ENCODE measurements at places on chromosomes 7 and 10.

- no peak for DNase-seq
Observed at GRCh38 chr10:17673471-17674061, 29.6 kb downstream of the STAM start.

- no peak for DNase-seq
Observed at GRCh38 chr10:103592186-103593021, 98.9 kb downstream of the NEURL1 start.

GRCh38 chr7:12322903-12323300 lies 80.8 kb downstream of the VWDE start:
- DNase-seq, result no peak

- no peak for DNase-seq
Observed at GRCh38 chr10:32163071-32163761, 107.0 kb upstream of the KIF5B start.

DNA sequence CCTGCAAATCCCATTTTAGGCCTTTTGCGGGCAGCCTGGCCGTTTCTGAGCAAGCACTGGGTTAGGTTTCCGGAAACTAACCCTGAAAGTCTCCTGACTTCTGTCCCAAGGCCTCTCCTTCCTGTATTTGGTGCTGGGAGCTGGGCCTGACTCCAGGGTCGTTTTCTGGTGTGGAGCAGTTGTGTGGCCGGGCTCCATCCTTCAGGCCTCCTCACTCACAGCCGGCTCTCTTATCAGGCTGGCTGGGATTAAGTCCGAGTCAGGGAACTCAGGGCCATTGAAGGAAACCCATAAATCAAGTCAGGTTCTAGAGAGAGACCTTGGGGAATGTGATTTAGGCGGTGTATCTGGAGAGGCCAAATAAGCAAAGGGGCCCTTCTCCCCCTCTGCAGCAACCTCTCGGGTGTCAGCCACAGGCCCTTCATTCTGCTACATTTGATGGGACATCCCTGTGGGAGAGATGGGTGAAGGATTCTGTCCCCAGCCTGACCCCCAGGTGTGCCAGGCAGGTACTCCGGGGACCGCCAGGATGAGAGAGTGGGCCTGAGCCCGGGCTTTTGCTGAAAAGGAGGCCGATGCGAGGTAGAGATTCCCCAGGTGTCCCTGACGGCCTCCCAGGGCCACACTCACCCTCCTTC lies 3.3 kb downstream of the GATA3 start:
- no peak for DNase-seq

- DNase-seq, result peak; percentile 83
Observed at GRCh38 chr10:79070606-79071395, 2.0 kb downstream of the ZMIZ1 start.

GRCh38 chr7:158406801-158407200 lies 180.8 kb downstream of the PTPRN2 start:
- no peak for DNase-seq

DNA sequence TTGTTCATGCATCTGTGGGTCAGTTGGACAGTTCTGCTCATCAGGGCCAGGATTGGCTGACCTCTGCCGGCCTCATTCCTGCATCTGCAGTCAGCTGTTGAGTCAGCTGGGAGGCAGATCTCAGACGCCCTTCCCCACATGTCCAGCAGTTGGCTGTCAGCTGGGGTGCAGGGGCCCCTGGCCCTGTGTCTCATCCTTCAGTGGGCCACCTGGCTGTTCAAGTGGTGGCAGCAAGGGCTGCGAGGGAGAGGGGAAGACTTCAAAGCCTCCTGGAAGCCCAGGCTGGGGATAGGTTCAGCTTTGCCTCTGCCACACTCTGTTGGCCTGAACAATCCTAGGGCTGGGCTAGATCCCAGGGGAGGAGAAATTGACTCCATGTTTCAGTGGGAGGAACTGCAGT lies 33.2 kb downstream of the TACR2 start:
- DNase-seq, result no peak

DNA sequence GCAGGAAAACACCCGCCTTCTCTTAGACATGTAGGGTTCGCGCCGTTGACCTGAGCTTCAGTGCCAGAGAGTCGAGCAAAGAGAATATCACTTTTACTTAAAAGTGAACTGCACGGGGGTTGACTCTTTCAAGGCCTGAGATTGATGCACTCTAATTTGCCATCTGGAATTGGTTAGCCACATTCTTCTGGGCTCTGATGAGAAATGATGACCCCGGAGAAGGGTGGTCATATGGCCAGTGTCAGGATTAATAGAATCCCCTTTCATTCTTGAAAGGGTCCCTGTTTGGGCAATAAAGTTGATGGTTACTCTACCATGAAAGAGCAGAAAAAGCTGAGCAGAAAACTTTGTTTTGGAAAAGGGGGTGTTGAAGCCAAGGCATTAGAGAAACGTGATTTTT lies 31.2 kb downstream of the GRK5 start:
- DNase-seq, result no peak

DNA sequence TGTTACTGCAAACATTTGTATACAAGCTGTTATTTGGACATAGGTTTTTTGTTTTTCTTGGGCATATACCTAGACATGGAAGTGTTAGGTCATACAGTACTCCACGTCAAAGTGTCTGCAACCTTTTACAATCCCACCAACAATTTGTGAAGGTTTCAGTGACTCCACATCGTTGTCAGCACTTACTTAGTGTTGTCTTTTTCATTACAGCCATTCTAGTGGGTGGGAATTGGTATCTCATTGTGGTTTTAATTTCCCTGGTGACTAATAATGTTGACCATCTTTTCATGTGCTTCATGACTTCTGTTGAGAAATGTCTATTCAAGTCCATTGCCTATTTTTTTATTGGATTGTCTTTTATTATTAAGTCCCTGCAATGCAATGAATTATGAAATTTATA lies 95.0 kb downstream of the UBE3C start:
- no peak for DNase-seq

- DNase-seq, result no peak
Observed at GRCh38 chr7:52758356-52758755, 277.1 kb upstream of the POM121L12 start.

GRCh38 chr7:148987010-148987750 lies 41.1 kb downstream of the PDIA4 start:
- peak; percentile 31 for DNase-seq

GRCh38 chr10:4121502-4122380 lies 336.7 kb upstream of the KLF6 start:
- no peak for DNase-seq

GRCh38 chr7:5780801-5781496 lies 514 bp downstream of the RNF216 start:
- DNase-seq, result peak; percentile 45

GRCh38 chr7:36119005-36119706 lies 33.9 kb upstream of the EEPD1 start:
- no peak for DNase-seq

Data from amygdala (tissue), 56 donors.